ENCODE measurements at places on chromosomes 1 and 21.
A peak's percentile ranks its signal among the peaks of the same experiment; 100 is the strongest.

DNA sequence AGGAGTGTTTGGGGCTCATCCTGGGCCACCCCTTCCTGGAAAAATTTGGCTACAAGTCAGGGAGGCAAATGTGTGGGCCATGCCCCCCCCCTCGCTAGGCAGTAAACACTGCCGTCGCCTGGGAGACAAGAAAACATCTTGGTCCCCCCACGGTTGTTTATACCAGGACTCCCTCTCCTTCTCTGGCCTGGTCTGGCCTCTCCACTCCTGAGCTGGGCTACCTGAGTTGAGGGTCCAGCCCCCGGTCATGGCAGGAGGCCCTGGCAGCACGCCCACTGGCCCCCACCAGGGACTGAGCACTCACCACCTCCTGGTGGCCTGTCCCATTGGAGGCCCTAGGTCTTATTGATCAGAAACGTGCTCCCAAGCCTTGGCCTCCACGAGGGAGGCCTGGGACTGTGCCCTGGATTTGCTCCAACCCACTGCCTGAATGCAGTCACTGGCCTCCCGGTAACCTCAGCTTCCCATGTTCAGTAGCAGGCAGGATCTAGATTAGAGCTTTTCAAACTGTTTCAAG, 15.8 kb downstream of the KCNQ4 start:
- no peak for DNase-seq

DNA sequence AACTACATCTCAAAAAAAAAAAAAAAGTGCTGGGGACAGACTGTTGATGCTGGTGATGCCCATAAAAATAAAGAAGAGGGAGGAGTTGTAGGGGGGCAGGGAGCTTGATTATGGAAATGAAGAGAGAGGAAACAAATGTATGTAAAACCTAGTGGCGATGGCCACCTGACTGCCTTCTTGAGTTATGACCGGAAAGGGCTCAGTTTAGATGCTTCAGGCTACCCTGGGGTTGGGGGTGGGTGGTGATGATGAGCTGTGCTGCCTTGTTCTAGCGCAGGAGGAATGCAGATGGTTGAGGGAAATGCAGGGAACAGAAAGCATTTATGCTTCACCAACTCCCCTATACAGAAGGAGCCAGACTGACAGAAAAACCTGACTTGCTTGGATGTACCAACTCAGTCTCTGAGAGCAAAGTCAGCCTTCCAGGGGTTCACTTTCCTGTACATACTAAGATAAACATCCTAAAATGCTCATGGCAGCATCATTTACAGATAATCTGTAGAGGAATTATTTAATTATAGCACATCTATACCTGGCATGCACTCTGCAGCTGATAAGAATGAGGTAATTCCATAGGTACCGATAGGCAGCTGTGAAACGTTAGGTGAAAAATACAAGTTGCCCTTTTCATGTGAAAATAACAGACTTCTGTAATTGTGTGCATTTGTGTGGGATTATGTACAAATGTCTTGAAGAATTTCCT, 8.0 kb upstream of the BCAR3 start:
- DNase-seq: no peak

DNA sequence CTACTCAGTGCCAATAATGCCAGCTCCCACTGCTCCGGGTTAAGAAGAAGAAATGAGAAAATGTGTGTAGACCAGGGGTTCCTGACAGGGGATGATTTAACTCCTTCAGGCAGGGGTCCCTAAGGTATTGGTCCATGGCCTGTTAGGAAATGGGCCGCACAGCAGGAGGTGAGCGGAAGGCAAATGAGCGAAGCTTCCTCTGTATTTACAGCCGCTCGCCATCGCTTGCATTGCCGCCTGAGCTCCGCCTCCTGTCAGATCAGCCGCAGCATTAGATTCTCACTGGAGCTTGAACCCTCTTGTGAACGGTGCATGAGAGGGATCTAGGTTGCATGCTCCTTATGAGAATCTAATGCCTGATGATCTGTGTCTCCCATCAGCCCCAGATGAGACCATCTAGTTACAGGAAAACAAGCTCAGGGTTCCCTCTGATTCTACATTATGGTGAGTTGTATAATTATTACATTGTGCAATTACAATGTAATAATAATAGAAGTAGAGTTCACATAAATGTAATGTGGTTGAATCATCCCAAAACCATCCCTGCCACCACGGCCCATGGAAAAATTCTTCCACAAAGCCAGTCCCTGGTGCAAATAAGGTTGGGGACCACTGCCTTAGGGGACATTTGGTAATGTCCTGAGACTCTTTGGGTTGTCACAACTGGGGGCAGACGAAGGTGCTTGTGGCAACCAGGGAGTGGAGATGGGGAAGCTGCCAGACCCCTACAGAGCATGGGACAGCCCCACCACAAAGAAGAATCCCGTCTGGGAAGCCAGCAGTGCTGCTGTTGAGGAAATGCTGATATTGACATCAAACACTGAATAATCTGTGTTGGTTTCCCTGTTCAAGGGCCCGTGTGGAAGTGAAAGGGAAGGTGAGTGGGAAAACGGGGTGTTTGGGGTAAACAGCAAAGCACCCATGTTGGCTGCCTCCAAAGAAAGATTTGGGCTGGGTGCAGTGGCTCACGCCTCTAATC, 60.8 kb downstream of the DHRS3 start:
- no peak for DNase-seq

- DNase-seq: no peak
These were observed 771 bp downstream of the RABGAP1L start for GRCh38 chr1:174160109-174160473.

- no peak for DNase-seq
These were observed 54.3 kb downstream of the ZSWIM5 start for GRCh38 chr1:45152126-45152525.

DNA sequence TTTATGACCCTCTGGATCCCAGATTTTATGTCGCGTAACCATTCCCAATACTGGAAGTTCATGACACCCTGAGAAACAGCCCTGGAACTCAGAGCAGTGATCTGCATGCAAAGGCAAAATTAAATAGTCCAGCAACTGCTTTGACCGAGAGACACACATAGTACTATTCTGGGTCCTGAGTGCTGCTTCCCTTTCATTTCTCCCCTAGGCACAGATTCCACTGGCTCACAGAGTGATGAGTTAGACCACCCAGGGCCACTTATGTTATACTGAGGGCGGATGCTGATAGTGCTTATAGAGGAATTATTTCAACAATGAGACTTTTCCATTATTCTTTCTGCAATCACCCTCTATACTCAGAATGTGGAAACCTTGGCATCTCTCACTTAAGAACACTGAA, 69.2 kb downstream of the NFIA start:
- no peak for DNase-seq

- peak; percentile 77 for DNase-seq
These were observed at the start of gene KIAA0040 for GRCh38 chr1:175192630-175193526. TSS of gene KIAA0040 (minus strand) at chr1:175192776. CDS start at chr1:175161013, 31,763 bp downstream.

DNA sequence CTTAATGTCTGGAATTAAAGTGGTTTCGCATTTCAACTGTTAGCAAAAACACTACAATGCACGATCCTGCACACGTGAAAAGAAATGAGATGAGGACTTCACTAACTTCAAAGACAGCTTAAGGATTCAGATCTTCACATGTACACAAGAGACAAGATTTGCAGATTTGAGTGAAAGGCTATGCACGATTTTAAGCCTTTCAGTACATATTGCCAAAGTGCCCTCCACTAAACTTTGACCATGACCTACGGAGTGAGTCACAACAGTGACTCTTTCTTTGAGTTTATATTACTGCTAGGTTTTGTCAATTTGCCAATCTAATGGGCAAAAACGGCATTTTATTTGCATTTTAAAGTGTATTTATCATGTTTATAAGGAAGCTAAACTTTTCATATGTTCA, 41.2 kb upstream of the CR1L start:
- DNase-seq: no peak

DNA sequence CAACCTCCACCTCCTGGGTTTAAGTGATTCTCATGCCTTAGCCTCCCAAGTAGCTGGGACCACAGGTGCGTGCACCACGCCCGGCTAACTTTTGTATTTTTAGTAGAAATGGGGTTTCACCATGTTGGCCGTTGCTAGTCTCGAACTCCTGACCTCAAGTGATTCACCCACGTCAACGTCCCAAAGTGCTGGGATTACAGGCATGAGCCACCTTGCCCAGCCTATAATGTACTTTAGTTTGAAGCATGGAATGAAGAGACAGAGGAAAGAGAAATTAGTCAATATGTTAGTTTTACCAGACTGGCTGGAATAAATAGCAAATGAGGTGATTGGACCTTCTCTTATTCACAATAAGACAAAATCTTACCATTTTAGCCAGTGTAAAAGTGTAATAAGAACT, 89.0 kb downstream of the GTF2B start:
- no peak for DNase-seq

GRCh38 chr1:230109895-230110667, 43.0 kb downstream of the GALNT2 start:
- DNase-seq: peak; percentile 92

DNA sequence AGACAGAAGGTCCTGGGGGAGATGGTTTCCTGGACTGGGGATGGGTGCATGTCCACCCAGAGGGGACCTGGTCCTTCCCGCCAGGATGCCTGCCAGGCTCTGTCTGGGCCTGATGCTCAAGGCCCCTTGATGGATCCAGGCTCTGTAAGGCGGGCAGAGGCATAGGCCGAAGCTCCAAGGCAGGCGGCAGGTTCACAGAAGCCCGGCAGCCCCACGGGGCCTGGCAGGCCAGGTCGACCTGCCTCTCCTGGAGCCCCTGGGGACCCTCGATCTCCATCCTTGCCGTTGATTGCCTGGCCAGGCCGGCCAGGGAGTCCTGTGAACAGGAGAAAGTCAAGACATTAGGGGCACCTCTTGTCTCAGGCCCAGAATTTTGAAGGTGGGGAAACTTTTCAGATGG, 16.0 kb downstream of the COL9A2 start:
- DNase-seq: no peak

GRCh38 chr1:206497363-206497762, 10.0 kb upstream of the RASSF5 start:
- DNase-seq: no peak

DNA sequence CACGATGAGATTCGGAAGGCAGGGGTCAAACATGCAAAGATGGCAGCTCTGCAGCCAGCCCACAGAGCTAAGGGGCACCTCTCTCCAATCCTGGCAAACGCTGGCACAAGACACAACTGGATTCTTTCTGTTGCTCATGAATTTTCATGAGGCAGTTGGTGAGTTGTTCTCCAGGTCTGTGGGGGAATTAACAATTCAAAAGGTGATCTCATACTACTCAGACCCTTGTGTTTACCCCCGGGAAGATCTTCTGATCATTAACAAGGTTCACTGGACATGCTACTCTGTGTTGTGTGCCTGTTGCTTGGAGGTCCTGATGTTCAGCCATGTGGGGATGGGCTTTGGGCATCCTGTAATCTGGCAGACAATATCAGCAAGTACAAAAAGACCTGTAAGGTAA, 128.9 kb downstream of the HHAT start:
- DNase-seq: no peak

- DNase-seq: peak; percentile 47
These were observed 2.8 kb downstream of the SELL start for GRCh38 chr1:169708647-169709046.

DNA sequence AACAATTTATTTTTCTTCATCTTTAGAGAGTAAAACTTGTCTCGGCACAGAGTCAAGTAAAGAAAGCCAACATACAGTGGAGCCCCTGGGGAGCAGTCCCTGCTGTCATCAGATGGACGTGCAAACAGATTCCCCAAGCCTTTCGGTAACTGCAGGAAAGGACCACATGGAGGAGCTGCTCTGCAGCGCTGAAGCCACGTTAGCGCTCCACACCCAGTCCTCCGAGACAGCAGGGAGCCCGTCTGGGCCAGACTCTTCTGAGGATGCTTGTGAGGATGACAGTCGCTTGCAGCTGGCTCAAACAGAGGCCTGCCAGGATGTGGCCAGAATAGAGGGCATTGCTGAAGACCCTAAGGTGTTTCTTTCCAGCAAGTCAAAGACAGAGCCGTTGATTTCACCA, 77.1 kb upstream of the SCCPDH start:
- DNase-seq: no peak

GRCh38 chr21:34345091-34345871, 18.5 kb upstream of the KCNE2 start:
- DNase-seq: no peak

DNA sequence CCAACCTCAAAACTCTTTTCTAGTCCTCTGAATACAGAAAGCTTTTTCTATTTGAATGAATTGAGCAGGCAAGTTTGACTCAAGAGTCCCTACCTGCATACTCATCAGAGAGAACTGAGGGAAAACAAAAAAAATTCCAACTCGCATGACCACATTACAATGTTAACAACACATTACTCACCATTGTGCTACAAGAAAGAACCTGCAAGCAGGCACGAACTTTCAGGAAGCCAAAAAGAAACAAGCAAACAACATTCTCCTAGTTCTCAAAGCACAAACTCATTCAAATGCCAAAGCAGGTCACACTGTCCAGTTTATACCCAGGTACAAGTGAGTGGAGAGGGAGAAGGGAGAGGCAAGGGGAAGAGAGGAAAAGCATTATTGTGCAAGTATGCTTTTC, 14.6 kb downstream of the OTUD7B start:
- peak; percentile 54 for DNase-seq

DNA sequence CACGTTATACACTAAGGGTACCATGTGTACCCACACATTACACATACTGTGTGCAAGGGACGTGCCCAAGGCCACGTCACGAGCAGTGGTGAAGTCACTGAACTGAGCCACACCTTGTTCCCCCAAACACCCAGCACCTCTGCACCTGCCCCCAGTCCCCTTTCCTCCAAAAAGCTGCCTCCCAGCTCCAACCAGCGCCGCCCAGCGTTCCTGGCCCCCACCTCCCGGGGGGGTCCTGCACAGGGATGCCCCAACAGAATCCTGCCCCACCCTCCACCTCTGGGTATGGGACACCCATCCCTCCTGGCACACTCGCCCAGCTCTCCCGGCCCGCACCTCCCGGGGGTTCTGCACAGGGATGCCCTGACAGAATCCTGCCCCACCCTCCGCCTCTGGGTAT, 54.1 kb downstream of the CHD5 start:
- DNase-seq: no peak

DNA sequence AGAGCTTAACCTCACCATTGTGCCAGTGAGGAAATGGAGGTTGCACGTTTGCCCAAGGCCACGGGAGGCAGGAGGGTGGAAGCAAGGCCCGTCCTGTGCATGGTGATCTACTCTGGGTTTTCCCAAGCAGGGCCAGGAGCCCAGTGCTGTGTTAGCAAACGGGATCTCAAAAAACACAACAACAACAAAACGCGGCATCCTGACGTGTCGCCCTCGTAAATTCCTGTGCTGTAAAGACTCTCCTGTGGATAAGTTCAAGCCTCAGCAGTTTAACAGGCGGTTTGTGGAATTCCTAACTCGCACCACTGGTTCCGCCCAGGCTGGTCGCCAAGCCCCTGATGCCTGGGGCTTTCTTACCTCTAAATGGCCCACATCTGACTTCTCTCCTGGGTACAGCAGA, 39.1 kb downstream of the TFF3 start:
- DNase-seq: no peak

GRCh38 chr1:91768786-91769725, 116.9 kb downstream of the TGFBR3 start:
- no peak for DNase-seq

DNA sequence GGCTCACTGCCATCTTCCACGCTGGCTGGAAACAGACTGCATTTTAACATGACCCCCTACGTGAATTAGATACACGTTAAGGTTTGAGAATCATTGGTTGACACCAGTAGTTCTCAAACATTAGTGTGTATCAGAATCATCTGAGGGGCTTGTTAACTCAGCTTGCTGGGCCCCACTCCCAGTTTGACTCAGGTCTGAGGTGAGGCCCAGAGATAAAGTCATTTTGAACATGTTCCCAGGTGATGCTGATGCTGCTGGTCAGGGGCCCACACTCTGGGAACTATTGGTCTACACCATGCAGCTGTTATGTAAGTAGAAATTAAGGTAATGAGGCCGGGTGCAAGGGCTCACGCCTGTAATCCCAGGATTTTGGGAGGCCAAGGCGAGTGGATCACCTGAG, 1.3 kb downstream of the LSM10 start:
- DNase-seq: peak; percentile 56

Data from activated CD4-positive, alpha-beta T cell treated with anti-CD3 and anti-CD28 coated beads, Interleukin-10, Interleukin-2, amounts not matched to agents 100 ng/mL and 50 ng/mL, durations not matched to agents 16 hours and 8 hours (primary cell).